ENCODE measurements at places on chromosomes 5 and 9.

- no peak for DNase-seq
These were observed 101.8 kb upstream of the LARP1 start for GRCh38 chr5:154653418-154653763.

DNA sequence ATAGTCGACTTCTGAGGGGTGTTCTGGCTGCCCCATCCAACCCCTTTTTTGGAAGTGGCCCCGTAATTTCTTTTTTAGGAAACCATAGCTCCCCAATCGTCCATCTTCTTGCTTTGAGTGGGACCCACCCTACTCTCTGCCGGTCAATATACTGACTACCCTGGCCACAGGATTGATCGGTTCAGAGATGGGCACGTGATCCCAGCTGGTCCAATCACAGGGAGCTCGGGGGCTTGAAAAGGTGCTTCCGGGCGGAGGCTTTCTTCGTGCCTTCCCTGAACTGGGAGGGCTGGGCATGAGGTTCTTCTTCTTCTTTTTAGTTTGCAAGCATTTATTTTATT, 78.7 kb upstream of the SH3PXD2B start:
- DNase-seq = no peak

GRCh38 chr5:94312298-94312697, 306.1 kb downstream of the KIAA0825 start:
- no peak for DNase-seq

GRCh38 chr9:135120249-135120648, 32.8 kb downstream of the OLFM1 start:
- DNase-seq = no peak

- no peak for DNase-seq
These were observed 119.8 kb upstream of the IRX2 start for GRCh38 chr5:2871282-2871681.

GRCh38 chr5:135332519-135333150, 66.4 kb downstream of the MACROH2A1 start:
- no peak for DNase-seq

- DNase-seq = no peak
These were observed 73.1 kb downstream of the LRSAM1 start for GRCh38 chr9:127524373-127524772.

DNA sequence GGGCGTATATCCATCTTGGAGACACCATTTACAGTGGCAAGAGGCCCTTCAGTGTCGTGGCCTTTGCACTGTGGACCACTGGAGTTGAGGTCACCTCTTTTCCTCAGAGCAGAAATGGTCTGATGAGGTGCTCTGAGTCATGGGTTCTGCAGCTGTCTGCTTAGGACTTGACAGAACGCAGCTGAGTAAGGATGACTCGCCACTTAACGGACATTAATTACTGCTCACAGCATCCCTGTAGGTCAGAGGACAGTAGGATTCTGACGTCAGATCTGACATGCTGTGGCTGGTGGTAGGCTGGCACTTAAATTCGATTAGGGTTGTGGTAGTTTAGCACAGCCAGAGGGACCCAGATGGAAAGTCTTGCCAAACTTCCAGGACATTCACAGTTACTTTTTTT, 479.4 kb downstream of the DMAC1 start:
- no peak for DNase-seq

DNA sequence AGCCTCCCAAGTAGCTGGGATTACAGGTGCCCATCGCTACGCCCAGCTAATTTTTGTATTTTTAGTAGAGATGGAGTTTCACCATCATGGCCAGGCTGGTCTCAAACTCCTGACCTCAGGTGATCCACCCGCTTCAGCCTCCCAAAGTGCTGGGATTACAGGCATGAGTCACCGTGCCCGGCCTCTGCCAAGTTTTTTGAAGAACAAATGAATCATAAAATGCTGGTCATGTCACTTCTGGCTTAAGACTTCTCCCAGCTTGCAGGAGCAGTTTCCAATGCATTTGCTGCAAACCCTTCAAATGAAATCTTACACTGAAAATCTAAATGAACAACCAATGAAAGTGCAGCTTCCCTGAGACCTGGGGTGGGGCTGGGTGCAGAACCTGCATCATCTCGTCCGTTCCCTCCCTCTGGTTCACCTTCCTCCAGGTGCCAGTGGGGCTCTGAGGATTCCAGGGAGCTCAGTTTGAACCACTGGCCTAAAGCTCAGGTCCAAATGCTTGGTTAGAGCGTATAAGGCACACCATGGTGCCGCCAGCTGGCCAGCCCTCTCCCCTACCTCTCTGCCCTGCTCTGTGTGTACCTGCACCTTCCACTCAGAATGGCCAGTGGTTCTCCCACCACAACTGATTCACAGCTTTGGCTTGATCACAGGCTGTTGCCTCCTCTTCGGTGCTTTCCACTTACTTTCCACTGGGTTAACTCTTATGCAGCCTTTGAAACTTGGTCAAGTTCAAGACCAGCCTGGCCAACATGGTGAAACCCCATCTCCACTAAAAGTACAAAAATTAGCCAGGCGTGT, 39.8 kb upstream of the FUBP3 start:
- no peak for DNase-seq

GRCh38 chr5:143445776-143446175, 42.3 kb upstream of the NR3C1 start:
- DNase-seq = no peak

GRCh38 chr5:99320436-99320835, 391.6 kb upstream of the CHD1 start:
- DNase-seq = no peak

- DNase-seq = no peak
These were observed 85.2 kb downstream of the ANKRD33B start for GRCh38 chr5:10648806-10649665.

GRCh38 chr9:131709771-131710431, 30.0 kb downstream of the RAPGEF1 start:
- no peak for DNase-seq

- DNase-seq = peak; percentile 49
These were observed 67.1 kb upstream of the UNC5A start for GRCh38 chr5:176743136-176743861.

DNA sequence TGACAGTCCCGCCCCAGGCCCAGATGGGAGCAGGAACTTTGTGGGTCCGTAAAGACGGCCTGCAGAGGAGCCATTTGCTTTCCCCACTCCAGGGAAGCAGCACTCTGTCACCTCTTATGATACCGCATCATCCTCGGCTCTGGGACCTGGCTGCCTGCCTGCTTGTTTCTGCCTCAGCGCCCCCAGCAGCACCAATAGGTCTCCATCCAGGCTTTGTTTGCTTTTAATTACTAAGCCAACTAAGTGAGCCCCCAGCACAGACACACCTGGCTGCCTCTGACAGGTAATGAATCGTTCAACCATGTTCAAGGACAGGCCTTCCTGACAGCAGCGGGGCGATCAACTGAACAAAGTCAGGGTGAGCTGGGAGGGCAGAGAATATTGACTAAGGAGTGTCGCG, 141.4 kb downstream of the C5orf15 start:
- no peak for DNase-seq

DNA sequence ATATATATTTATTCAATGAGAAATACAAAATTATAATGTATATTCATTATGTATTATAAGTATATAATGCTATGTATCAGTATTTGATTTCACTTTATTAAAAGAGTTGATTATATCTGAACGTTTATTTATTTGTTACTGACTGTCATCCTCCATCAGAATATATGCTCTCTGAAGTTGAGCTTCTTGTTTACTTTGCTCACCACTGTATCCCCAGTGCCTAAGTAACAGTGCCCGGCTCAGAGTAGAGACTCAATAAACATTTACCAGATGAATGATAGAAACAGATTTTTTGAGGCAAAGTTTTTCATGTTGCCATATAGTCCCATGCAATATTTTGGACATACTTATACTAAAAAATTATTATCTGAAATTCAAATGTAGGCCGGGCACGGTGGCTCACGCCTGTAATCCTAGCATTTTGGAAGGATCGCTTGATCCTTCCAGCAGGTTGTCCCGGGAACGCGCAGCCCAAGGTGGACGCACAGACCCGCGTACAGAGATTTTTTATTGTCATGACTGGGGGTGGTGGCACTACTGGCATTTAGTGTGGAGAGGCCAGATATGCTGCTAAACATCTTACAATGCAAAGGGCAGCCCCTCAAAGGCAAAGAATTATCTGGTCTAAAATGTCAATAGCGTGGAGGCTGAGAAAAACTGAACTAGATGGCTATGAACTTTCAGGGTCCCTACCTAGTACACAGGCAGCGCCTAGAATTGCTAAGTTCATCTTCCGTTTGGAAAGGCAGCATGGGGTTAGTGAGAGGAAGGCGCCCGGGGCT, 761 bp upstream of the DNAJC25 start:
- DNase-seq = no peak

- peak; percentile 80 for DNase-seq
These were observed 126.4 kb upstream of the ADAMTSL1 start for GRCh38 chr9:18347386-18348082.

GRCh38 chr5:31380049-31380448, 151.8 kb downstream of the DROSHA start:
- DNase-seq = no peak

GRCh38 chr5:65307931-65308330, 173.8 kb downstream of the ADAMTS6 start:
- DNase-seq = no peak

DNA sequence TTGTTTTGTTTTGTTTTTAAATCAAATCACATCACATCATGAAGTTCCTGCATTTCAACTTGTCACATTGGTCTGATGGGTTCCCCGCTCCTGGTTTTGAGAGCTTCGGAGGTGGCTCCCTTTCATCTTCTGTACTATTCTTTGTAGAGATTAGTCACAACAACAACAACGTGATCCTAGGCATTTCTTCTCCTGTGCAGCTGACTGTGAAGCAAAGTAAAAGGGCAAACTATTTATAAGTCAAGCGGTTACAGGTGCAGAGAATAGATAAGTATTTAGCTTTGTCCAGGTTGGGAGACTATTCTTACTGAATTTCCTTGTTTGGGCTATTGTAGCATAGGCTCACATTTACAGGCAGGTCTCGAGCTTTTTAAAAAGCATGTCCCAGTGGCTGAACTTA, 197.7 kb upstream of the CDKN2B start:
- no peak for DNase-seq

DNA sequence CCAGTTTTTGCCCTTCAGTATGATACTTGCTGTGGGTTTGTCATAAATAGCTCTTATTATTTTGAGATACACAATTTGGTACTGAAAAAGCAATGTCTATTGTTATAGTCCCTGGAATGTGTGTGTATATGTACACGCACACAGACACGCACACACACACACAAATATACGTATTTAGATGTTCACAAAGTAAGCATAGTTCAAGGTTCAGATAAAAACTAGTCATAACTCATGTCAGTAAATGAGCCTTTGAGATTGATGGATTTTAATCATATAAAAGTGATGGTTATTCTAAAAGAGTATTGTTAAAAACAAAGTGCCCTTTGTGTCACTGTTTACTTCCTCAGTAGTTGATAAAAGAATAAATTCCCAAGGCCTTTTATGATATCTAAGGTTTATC, 147.3 kb downstream of the PARP8 start:
- no peak for DNase-seq

GRCh38 chr5:177453852-177454396, 7.3 kb downstream of the PRR7 start:
- no peak for DNase-seq

DNA sequence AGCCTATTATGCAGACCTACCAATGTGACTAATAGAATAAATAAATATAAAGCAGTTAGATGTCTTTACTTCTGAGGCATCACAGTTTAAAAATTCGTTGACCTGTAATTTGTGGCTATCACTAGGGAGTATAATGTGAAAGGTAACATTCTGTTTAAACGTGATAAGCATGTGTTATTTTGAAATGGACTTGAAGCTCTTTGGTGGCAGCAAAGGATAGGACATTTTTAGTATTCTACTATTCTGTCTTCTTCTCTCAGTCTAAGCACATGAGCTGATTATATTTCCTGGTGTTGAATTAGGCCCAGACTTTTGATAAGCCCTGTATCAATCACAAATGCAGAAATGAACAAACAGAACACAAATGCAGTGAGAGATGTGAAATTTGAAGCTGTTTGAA, 974.0 kb upstream of the CDH10 start:
- DNase-seq = no peak

- no peak for DNase-seq
These were observed 2.0 kb upstream of the CDC14B start for GRCh38 chr9:96621618-96622017.

DNA sequence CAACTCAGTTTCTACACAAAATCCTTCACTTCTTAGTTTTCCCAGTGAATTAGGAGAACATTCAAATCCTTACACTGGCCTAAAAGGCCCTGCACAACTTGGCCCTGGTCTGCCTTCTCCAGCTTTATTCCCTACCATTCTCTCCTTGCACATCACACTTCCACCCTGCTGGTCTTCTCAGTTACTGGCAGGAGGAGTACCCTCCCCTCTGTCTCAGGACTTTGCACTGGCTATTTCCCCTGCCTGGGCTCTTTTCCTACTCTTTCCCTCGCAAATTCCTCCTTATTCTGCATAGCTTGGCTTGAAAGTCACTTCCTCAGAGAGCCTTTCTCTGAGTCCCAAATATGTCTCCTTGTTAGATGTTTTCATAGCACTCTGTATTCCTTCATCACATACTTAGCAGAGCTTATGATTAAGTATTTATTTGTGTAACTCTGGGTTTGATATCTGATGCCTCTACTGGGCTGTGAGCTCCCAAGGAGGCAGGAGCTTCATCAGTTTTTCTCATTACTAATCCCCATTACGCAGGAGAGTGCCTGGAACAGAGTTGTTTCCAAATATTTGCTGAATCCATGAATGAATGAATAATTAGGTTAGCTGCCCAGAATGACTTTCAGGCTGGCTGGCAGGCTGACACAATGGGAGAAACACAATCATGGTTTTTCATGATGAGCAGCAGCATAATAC, 159.8 kb upstream of the KLF9 start:
- DNase-seq = no peak

DNA sequence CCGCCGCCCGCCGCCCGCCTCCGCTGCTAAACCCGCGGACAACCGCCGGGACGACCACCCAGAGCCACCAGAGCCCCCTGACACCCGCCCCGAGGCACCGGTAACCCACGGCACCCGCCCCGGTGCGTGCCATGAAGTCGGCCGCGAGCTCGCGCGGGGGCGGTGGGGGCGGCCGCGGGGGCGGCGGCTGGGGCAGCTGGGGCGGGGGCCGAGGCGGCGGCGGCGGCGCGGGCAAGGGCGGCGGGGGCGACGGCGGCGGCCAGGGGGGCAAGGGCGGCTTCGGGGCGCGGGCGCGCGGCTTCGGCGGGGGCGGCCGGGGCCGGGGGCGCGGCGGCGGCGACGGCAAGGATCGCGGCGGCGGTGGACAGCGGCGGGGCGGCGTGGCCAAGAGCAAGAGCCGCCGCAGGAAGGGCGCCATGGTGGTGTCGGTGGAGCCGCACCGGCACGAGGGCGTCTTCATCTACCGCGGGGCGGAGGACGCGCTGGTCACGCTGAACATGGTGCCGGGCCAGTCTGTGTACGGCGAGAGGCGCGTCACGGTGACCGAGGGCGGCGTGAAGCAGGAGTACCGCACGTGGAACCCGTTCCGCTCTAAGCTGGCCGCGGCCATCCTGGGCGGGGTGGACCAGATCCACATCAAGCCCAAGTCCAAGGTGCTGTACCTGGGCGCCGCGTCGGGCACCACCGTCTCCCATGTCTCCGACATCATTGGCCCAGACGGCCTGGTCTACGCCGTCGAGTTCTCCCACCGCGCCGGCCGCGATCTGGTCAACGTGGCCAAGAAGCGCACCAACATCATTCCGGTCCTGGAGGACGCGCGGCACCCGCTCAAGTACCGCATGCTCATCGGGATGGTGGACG, 499 bp downstream of the FBLL1 start:
- DNase-seq = no peak
